Endothelial cell (in vitro differentiated cells): ENCODE measurements at places on chromosomes 1 and 21.
A peak's percentile ranks its signal among the peaks of the same experiment; 100 is the strongest.

GRCh38 chr1:15802234-15802965 lies 5.0 kb downstream of the UQCRHL start:
- no peak for DNase-seq

DNA sequence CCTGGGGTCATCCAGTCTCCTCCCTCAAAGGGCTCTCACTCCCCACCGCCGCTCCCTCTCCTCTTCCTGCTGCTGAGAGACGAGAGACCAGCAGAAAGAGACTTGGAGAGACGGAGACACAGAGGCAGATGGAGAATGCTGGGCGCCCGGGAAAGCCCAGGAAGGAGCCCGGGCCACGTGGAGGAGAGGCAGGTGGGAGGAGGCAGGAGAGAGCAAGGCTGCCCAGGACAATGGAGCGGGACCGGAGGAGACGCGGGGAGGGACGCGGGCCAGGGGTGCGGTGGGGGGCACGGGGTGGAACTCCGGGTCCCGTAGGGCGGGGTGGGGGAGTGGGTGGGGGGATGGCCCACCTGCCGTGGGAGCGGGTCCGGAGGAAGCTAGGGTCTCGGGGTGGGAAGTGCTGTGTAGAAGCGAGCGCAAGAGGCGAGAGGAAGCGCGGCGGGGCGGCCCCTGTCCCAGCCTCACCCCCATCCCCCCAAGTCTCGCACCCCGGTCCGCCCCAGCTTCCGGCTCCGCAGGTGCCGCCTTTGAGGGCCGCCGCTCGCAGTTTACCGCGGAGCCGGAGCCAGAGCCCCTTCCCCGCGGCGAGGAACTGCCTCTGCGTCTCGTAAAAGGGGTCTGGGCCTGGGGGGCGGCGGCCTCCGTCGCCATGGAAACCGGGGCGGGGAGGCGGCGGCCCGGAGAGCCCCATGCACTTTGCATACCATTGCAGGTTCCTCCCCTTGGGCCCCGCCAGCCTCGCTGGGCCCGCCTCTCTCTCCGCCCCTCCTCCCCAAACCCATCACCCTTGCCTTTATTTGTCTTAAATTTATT lies 11.7 kb upstream of the EPHA2 start:
- DNase-seq, result peak; percentile 67

DNA sequence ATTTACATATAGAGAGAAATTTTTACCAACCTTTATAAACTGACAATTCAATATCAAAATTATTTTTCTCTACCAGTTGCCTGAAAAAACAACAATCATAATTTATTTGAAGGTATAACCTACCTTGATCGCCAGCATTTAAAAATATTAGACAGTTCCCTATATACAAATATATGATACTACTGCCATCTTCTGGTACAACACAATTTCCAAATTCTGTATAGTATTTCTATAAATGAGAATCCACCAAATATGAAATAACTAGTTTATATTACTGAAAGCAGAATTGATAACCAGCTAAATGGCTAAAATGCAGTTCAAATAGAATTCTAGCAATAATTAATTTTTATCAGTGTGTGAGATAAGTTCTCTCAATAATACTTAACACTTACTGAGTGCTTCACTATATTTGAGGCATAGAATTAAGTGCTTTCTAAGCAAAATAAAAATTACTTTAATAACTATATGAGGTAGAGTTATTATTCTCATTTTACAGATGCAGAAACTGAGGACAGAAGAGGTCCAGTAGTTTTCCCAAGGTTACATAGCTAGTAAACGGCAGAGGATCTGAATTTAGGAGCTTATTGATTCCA lies 75.6 kb downstream of the PIGK start:
- DNase-seq, result no peak

- no peak for DNase-seq
Measured at GRCh38 chr21:45479691-45480675, 62.3 kb downstream of the SLC19A1 start.
